CD4-positive, CD25-positive, alpha-beta regulatory T cell (primary cell): ENCODE measurements at places on chromosomes 12 and 14.

- DNase-seq, result no peak
Measured at GRCh38 chr12:14263742-14264141, 101.7 kb upstream of the ATF7IP start.

- no peak for DNase-seq
Measured at GRCh38 chr12:64655141-64655540, 44.8 kb downstream of the RASSF3 start.

- DNase-seq, result peak; percentile 34
Measured at GRCh38 chr12:124774462-124775167, 89.0 kb downstream of the SCARB1 start.

DNA sequence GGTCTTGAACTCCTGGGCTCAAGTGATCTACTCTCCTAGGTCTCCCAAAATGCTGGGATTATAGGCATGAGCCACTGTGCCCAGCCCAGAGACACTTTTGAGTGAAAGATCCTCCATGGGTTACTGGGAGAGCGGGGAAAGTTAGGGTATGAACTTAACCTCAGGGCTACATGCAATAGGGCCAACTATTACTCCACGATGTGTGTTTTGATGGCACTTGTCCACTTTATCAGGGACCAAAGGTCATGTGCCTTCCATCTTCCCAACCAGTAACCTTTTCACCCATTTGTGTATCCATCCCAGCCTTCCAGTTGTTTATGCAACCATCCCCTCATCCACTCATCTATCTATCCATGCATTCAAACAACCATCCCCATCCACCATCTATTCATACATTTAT, 60.6 kb upstream of the NOS1 start:
- DNase-seq, result no peak

GRCh38 chr14:57495416-57495815, 1.8 kb upstream of the CCDC198 start:
- DNase-seq, result no peak
